ENCODE measurements at places on chromosomes 2 and 18. TPM values are rescaled to one million over a fixed set of nuclear protein-coding genes. Genes with fewer than 3 reads are reported as not detected.

DNA sequence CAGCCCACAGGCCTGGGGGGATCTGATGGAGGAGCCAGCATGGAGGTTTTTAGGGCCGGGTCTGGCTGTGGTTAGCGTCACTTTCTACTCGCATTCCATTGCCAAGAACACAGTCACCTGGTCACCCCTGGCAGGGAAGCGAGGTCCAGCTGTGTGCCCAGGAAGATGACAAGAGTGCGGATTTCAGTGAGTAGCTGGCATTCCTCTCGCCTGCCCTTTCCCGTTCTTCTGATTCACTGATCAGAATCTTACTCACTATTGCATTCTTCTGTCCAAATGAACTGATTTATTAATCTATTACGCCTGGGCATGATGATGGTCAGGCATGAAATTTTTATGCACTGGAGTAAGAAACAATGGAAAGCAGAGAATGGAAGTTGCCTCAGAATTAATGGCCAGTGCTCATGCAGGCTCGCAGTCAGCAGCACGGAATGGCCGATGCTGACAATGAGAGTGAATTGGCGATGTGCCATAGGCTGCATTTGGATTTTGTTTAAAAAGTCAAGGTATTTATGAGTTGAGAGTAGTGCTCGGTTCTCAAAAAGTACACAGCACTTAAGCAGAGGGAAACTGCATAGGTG lies 76.4 kb upstream of the MGAT5 start:
- DNase-seq, result no peak

GRCh38 chr2:174776223-174776622 lies 12.0 kb upstream of the CHRNA1 start:
- DNase-seq, result no peak

DNA sequence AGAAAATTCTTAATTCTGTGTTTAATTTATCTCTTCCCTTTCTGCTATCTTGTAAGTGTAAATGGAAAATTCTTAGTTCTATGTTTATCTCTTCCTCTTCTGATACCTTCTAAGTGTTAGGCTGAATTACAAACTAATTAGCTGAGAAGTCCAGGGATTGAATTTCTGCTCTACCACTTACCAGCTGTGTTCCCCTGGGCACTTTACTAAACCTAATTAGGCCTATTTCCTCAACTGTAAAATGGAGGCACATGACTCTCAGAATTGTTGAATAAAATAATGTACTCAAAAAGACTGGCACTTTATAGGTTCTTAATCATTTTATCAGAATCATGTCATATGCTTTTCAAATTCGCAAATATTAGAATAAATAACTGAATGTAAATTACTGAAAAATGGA lies 146.3 kb downstream of the MAP2 start:
- DNase-seq, result no peak

FAHD2B gene
- 15.4 TPM for total RNA-seq

DUSP28 gene
- total RNA-seq, result 10.7 TPM

Data from Panc1 (cell line).